ENCODE measurements at places on chromosomes 12 and 14. TPM values are rescaled to one million over a fixed set of nuclear protein-coding genes. Genes with fewer than 3 reads are reported as not detected.

PLEKHG7 gene
- polyA plus RNA-seq: 0.54 TPM

CAPZA3 gene
- polyA plus RNA-seq: 0.04 TPM

SERPINA6 gene
- 0.45 TPM for polyA plus RNA-seq

PAN2 gene
- polyA plus RNA-seq: 85.5 TPM

GPHN gene
- 26.1 TPM for polyA plus RNA-seq

TCL1B gene
- 0.03 TPM for polyA plus RNA-seq

HNRNPC gene
- polyA plus RNA-seq: 668 TPM

LRP1-AS gene
- polyA plus RNA-seq: 1.7 TPM

ABCD2 gene
- 0.67 TPM for polyA plus RNA-seq

CLEC14A gene
- 5.9 TPM for polyA plus RNA-seq

MUCL1 gene
- polyA plus RNA-seq: not detected

C12orf42 gene
- polyA plus RNA-seq: 0.16 TPM

LRRC10 gene
- polyA plus RNA-seq: not detected

SERPINA12 gene
- polyA plus RNA-seq: not detected

PLEKHD1 gene
- 0.03 TPM for polyA plus RNA-seq

SERPINA9 gene
- polyA plus RNA-seq: not detected

PRB2 gene
- polyA plus RNA-seq: 0.28 TPM

ATN1 gene
- 66.6 TPM for polyA plus RNA-seq
